Suppressor macrophage treated with lipopolysaccharide for 1 hour (primary cell): ENCODE measurements at places on chromosomes 12 and 14.

DNA sequence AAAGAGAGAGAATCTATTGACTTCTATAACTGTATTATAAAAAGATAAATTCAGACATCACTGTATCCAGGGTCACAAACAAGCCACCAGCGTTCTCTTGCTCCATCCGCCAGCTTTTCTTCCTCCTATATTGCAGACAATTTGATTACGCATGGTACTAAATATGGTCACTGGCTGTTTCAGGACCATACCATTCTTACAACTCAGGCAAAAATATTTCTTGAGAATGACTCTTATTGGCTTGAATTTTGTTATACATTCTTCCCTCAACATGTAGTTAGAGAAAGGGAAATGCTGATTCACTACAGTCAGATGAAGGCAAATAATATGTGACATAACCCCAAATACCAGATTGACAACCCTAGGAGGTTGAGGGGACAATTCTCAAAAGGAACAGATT is 101.3 kb downstream of the SLC6A15 start:
- no peak for DNase-seq

DNA sequence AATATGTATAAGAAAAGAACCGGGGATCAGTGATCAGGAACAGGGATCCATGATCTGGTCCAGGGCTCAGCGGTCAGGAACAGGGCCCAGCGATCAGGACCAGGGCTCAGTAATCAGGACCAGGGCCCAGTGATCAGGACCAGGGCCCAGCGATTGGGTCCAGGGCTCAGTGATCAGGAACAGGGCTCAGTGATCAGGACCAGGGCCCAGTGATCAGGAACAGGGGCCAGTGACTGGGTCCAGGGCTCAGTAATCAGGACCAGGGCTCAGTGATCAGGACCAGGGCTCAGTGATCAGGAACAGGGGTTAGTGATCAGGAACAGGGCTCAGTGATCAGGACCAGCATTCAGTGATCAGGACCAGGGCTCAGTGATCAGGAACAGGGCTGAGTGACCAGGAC is 56.3 kb downstream of the TMEM121 start:
- DNase-seq, result no peak

- no peak for DNase-seq
Observed at GRCh38 chr12:2559931-2560330, 234.8 kb upstream of the FKBP4 start.

DNA sequence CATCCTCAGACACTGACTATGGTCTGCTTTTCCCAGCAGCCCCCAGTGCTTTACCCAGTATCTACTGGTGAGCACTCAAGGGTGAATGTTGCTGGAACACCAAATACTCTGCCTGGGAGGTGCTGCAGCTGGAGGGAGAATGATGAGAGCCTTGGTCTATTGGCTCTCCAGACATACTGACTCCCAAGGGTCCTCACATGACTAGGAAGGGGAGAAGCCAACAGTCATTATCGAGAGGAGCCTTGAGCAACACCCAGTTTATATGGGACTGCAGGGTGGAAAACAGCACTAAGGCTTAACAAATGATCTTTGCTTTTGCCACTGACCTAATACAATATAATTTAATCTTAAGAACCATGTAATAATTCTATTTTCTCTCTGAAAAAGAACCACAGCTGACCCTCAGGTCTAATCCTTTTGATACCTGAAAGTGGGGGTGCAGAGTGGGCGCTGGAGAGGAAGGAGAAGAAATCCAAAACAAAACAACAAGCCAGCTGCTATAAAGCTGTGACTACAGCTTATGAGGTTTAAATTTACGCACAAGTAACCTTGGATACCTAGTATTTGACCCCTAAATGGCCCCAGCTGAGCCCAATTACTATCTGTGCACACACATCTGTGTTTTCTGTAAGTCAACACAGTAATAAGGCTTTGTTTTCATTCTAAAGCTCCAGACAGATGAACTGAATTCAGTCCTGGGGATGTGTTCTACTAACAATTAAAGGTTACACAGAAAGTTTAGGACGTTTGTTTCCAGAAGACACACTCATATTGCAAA is 107.8 kb upstream of the GRIP1 start:
- no peak for DNase-seq

- peak; percentile 17 for DNase-seq
Observed at GRCh38 chr12:55922126-55922525, 5.6 kb downstream of the PYM1 start.

DNA sequence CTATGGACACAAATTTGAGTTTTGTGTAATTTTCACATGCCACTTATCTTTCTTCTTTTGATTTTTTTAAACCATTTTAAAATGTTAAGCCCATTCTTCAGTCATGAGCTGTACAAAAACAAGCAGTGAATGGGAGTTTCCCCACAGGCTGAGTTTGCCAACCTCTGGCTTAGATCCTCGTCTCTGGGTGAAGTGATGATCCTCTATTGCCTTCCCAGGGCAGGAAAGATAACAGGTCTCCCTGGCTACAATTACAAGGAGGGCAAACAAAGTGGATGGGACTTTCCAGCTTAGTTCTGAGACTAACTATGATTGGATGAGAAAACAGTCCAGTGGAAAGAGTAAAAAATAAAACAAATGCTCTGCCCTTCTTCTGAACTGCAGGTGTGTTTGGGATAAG is 203.7 kb downstream of the SPTSSA start:
- no peak for DNase-seq

GRCh38 chr14:74543771-74544438 is 50.3 kb downstream of the ISCA2 start:
- no peak for DNase-seq
